ENCODE measurements at places on chromosomes 13 and 19. TPM values are rescaled to one million over a fixed set of nuclear protein-coding genes. Genes with fewer than 3 reads are reported as not detected.

DNA sequence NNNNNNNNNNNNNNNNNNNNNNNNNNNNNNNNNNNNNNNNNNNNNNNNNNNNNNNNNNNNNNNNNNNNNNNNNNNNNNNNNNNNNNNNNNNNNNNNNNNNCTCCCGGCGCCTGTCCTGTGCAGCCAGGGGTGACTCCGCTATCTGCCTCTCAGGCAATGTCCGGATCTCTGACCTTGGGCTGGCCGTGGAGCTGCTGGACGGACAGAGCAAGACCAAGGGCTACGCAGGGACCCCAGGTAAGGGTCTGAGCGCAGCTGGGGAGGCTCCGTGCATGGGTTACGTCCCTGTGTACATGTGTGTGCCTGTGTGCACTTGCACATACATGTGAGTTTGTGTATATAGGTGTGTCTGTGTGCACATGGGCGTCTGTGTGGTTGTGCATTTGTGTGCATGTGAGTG, 36.1 kb upstream of the TMEM255B start:
- DNase-seq = no peak

Gene PCDH20
- 6.5 TPM for polyA plus RNA-seq

DNA sequence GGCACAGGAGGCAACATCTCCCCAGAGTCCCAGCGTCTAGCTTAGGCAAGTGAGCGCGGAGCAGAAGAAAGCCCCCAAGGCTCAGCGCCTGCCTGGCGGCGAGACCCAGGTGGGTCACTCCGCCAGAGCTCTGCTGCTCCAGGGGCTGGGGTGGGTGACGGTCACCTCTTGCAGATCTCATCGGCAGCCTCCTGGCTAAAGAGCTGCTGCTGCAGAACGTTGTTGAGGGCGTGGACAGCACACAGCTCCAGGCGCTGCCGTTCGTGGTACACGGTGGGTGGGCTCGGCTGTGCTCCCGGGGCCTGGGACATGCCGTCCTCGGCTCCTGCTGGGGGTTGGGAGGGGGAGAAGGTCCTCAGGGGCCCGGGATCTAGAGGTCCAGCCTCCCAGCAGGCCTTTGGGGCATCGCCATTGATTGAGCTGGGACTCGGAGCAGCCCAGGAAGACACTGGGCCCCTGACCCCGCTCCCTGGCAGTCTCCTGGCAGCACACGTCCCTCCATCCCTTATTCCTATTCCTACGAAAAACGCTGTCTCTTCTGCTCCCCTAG, 795 bp downstream of the JOSD2 start:
- DNase-seq = no peak

DNA sequence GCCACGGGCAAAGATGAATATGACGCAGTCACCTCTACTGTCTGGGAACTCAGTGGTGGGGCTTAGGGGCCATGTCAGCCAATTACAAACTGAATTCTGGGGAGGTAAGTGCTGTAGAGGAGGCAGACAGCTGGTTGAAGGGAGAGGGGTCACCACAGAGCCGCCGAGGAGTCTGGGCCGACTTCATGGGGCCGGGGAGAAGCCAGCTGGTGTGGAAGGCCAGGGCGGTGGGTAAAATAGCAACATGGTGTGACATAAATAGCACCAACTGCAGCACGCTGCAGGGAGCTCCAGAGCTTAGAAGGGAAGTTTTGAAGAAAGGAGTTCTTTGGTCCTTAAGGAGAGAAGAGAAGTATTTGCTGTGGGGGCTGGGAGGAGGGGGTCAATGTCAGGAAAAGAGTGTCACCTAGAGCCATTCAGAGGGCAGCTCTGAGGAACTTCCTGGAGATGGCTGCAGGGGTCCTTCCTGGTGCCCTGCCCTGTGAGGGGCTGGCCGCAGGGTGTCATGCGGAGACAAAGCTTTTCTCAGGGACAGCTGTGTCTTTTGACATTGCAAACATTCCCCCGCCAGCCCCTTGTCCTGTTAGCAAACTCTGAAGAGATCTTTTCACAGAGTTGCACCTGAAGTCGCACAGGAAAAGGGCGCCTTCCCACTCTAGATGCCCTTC, 6.4 kb downstream of the METTL21C start:
- no peak for DNase-seq

- no peak for DNase-seq
These were observed 22.0 kb downstream of the VWA8 start for GRCh38 chr13:41938918-41939317.

DNA sequence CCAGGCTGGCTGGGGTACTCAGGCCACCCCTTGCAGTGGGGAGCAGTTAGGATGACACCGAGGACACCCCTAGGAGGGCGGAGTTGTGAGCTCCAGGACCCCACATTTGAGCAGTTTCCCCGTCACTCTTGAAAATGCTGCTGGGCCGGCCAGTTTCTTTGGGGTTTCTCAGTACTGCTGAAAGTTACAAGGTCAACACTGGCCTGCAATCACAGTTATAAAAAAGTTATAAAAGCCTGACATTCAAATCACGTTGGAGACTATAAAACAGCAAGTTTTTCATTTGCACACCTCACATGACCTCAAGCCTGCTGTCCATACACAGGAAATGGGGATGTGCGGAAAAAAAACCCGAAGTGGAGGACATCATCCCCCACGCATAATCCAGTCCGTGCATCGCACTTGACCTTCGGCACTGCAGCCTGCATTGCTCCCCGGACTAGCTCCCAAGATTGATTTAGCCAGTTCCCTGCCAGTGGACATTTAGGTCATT, 27.0 kb downstream of the DNM2 start:
- no peak for DNase-seq

GRCh38 chr19:29516358-29516725, 9.5 kb upstream of the VSTM2B start:
- no peak for DNase-seq

DNA sequence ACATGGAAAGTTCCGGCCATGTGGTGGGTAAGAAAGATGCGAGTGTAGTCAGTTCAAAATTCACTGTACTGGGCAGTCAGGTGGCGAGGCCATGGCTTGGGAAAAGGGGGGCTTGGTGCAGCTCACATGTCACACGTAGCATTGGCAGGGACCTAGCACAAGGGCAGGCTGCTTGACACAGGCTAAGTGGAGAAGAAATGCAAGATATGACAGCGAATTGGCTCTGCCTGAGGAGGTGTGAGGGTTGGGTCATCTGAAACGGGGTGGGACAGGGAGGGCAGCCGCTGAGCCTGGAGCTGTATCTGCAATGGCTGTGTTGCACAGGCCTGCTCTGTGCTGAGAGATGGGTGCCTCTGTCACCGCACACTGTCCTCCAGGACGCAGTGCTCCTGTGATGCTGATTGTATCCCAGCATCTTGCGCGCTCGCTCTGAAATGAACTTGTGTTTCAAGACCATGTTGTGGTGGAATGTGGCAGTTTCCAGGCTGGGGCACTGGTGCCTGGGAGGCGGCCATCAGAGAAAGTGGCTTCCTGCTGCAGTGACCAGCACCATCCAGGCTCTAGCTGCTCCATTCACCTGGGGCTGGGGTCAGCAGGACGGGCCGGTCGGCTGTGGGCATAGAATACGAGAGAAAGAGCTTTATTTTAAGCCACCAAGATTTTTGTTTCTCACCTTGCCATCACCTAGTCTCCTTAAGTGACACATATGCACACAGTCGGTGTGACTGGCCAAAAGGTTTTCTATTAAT, 70.3 kb downstream of the TEX29 start:
- no peak for DNase-seq

DNA sequence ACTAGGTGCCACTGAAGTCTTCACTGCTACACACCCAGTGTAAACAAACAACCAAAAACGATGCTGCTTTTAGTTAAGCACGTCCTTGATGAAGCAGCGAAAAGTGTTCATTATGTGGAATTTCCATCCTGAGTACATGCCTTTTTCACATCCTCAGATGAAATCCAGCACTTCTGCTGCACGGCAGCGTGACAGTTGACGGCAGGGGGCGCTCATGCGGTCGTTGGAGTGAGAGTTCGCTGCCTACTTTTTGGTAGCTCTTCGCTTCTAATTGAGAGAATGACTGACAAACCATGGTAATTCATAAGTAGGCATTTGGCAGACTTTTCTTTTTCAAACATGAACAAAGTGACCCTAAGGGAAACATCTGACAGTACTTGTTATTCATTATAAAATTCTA, 1124.9 kb downstream of the EFNB2 start:
- DNase-seq = no peak

DNA sequence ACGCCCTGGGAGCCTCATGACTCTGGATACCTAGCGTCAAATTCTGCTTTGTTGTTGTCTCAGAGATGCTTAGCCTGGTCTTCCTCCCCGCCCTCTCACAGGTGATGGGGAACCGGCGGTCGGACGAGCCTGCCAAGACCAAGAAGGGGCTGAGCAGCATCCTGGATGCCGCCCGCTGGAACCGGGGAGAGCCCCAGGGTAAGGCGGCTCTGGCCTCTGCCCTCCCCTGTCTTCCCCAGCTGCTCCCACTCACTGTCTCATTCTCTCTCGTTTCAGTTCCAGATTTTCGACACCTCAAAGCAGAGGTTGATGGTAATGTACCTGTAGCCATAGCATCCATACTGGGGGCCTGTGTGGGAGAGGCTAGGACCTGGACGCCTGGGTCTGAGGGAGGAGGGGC, 11.4 kb downstream of the ARHGEF1 start:
- DNase-seq = no peak

DNA sequence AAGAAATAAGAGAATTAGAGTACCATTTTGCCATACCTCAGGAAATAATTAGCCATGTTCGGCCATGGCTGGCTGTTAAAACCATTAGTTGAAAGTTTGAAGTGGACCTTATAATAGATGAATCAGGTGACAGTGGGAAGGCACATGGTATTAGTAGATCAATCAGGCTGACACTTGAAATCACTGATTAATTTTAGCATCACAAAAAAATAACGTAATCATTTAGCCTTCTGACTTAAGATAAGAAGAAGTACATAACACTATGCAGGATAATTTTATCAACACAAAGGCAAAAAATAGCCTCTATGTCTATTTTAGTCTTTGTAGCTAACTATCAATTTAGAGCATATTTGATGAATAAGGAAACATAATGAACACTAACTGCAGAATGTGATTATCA, 615.5 kb downstream of the PCDH17 start:
- DNase-seq = no peak

GRCh38 chr13:85544756-85545155, 254.5 kb downstream of the SLITRK6 start:
- DNase-seq = no peak

DNA sequence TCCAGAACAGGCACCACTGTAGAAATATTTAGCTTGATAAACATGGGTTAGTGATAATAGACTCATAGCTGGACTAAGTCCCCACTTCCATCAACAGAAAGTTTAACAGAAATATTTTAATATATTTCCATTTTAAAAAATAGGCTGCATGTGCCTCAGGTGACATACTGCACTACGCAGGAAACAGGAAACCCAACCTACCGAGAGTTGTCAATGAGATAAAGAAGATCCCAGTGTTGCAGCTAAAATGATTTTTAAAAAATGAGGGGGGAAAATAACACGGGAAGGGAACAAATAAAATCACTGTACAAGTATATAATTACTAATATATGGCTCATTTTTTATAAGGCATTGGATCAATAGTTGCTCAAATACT, 154.8 kb downstream of the TBC1D4 start:
- no peak for DNase-seq

GRCh38 chr19:48686088-48686487, 9.7 kb upstream of the FUT2 start:
- DNase-seq = no peak

GRCh38 chr19:2012941-2013682, 2.4 kb downstream of the BTBD2 start:
- no peak for DNase-seq

Gene MATK
- polyA plus RNA-seq = 1.6 TPM

Gene CALR
- 831 TPM for polyA plus RNA-seq

DNA sequence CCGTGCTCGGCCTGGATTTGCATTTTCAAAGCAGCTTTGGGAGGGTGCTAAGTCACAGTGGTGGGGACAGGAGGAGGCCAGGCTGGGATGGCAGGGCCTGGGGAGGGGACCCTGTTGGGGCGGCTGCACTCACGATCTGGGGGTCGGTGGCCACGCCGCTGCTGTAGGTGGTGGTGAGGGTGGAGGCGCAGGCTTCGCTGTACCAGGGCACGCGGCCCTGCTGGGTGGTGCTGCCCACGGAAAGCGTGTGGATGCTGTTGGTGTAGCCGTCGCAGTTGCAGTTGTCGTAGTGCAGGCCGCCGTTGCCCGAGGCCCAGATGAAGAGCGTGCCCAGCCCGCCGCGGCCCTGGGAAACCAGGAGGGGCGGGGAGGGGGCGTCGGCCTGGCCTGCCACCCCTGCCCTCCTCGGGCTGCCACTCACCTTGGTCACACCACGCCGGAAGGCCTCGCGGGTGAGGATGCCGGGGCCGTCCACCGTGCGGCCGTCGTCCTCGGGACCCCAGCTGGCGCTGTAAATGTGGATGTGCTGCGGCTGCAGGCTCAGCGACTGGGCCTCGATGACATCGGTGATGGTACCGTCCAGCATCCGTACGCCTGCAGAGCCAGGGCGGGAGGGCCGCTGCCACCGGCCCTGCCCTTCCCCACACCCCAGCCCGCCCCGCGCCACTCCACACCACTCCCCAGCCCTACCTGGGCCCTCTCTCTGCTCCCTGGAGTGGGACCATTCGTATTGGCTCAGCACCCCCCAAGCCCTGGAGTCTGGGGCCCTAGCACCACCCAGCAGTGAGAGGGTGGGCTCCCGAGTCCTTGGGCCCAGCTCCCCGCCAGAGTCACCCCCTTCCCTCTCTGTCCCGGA, 3.2 kb downstream of the PCSK4 start:
- no peak for DNase-seq

All from left renal cortex interstitium (tissue), 4 donors.